Stimulated activated naive CD4-positive, alpha-beta T cell treated with Interleukin-2 at 50 U/mL for 16 hours (primary cell): ENCODE measurements at places on chromosomes 5 and 9.
A peak's percentile ranks its signal among the peaks of the same experiment; 100 is the strongest.

- DNase-seq, result no peak
These were observed 69.6 kb downstream of the PTPDC1 start for GRCh38 chr9:94153905-94154304.

DNA sequence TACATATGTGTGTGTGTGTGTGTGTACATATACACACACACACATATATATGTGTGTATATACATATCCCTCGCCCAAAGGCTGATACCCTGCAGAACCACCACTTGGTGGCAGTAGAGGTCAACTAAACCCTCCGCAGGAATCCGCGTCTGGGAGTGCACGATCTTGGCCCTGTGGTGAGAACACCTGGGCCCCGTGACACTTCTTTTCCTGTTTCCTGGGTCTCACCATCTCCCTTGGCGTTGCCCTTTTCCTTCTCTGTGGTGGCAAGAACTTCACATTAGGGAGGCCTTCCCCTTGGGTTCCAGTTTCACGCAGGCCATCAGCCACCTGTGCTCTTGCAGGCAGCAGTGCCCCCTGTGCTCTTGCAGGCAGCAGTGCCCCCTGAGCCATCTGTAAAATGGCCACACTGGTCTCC lies 8.2 kb downstream of the IL9 start:
- peak; percentile 44 for DNase-seq

DNA sequence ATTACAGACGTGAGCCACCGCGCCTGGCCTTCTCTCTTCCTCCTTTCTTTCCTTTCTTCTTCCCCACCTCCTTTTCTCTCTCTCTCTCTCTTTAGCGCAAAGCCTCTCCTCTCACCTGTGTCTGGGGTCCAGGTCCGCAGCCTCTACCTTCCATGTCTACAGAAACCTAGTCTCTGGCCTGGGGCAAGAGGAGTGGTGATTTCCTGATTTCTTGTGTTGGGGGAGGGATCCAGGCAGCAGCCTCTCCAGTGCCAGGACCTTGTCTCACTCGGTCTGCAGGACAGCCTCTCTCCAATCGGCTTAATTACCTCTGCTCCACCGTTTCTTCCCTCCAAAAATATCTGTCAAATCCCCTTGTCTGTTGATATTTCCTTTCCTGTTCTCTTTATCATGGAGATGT lies 16.1 kb upstream of the FAM120A start:
- DNase-seq, result no peak

- no peak for DNase-seq
These were observed 18.4 kb upstream of the SPINK4 start for GRCh38 chr9:33221568-33221884.

DNA sequence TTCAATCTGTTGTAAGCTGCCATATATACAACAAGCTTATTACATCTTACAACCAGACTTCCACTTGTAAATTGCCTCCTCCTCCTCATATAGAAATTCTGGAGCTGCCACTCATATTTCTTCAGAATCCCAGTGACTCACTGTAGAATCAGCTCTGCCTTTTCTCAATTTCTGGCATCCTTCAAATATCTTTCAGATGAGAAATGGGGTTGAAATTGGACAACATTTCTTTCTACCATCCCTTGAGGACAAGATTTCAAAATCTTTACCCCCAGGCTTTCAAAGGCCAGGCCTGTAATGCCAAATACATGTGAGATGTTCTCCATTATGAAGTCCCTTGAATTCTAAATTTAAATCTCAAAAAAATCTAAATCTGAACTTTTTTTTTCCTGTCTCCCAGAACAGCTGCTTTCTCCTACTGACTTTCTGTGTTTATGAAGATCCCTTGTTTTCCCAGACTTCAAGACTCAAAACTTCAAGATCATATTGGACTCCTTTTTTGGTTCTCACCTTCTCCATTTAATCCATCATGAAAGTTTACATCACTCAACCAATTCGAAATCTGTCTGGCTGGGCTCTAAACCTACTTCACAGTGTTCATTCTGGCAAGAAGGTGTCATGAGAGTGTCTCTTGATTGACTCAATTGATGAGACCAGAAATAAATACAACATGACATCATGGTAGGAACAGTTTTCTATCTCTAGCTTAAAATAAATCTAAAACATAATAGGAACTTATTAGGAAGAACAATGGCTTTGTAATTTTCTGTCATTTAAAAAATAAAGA lies 109.8 kb downstream of the HMHB1 start:
- no peak for DNase-seq

DNA sequence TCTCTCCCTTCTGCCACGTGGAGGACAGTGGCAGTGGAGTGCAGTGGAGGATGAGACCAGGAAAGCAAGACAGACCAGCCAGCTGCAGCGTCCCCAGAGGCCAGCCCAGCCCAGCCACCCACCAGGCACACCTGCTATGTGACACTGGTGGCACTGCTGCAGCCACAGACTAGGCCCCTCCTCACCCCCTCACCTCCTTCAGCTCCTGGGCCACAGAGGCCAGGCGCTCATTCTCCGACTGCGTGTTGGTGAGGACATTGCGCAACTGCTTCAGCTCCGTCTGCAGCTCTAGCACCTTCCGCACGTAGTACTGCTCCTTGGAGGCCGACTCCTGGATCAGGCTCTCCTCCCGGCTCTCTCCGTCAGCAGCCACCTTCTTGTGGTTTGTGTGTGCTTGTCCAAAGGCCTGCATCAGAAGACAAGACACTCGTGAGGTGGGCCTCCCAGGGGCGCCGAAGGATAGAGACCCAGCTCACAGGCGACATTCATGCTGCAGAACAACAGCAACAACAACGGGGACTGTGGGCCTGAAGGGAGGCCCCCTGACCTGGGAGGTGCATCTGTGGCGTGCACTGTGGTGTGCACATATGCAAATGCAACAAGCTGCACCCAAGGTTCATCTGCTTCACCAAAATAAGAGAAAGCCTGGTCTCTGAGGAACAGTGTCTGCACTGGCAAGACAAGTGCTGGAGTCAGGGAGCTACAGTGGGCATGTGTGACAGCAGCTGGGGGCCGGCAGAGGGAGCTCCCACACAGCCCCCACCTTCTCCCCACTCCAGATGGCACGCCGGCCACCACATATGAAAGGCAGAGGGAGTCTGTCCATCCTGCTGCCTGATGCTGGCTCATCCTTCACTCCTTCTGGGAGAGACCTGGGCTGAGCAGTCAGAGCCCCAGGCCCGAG lies 35.5 kb downstream of the BICD2 start:
- DNase-seq, result no peak

DNA sequence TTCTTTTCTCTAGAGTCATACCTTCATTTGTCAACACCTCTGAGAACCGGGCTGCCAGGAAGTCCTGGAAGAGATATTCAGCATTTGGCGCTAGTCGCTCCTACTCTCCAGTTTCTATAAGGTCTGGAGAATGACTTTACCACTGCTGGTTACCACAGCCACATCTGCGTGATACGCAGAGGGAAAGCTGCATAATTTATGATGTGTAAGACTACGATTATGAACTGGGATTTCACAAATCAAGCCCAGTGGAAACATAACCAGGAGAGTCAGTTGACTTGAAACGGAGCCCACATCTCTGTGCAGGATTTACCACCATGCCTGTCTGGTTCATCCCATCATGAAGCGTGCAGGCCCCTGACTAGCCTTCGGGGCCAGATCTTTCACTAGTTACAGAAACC lies 72.6 kb downstream of the FGF1 start:
- DNase-seq, result no peak
